ENCODE measurements at places on chromosomes 12 and 14. TPM values are rescaled to one million over a fixed set of nuclear protein-coding genes. Genes with fewer than 3 reads are reported as not detected.

GRCh38 chr12:43148691-43149090, 403.3 kb downstream of the ADAMTS20 start:
- no peak for DNase-seq

DNA sequence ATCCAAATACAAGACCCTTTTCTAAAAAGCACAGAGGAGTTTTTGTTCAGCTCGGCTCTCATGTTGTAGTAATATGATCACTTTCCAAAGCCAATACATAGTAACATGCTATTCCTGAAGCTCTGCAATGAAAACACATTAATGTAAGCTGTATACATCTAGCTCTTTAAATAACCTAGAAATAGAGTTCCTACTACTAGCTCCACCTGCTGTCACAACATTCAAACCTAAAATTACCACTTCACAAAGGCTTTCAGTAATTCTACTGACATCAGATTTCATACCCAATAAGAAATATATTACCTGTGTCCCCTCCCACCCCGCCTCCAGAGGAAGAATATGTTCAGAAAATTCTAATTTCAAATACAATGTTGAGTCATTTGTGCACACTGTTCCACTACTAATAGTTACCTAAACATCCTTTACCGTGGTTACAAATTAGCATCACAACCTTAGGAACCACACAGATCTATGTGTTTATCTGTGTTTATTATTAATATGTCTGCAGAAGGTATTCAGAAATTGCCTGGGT, 17.8 kb downstream of the EFCAB11 start:
- no peak for DNase-seq

DNA sequence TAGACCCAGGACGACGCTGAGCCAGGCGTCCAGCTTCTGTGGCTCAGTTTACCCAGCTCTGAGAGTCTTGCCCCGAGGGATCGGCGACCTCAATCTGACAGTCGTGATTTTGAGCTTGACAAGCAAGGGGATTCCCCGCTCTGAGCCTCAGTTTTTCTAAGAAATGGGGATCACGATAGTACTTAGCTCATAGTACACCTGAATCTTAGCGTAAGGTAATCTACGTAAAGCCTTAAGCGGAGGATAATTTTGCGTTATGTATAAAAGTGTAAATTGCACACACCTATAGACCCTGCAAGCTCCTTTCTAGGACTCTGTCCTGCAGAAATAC, 285 bp downstream of the MVK start:
- no peak for DNase-seq

GRCh38 chr12:81203671-81204204, 125.9 kb downstream of the ACSS3 start:
- DNase-seq, result no peak

The SMCO2 gene
- total RNA-seq, result not detected

The GPR84 gene
- total RNA-seq, result not detected

GRCh38 chr12:129052373-129052772, 199.1 kb downstream of the GLT1D1 start:
- DNase-seq, result no peak

GRCh38 chr14:104096751-104097700, 11.5 kb downstream of the ASPG start:
- DNase-seq, result no peak

The ZNF891 gene
- total RNA-seq, result 2.7 TPM

DNA sequence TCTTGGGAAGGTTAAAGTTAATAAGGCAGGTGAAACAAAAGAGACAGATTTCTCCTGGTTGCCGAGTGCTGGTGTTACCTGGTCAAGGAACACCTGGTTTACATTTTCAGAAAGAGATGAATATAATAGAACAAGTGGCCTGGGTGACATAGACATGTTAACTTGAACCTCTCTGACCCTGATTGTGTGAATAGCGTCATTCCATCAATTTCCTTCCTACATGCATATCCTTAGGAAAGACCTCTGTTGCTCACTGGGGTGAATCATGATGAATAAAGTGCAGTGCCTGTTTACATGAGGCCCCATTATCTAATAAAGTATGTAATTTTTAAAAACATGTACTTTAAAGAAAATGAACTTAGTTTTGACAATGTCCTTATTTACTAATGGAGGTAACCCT, 1822.9 kb upstream of the FLRT2 start:
- DNase-seq, result no peak

The KRT83 gene
- 0.59 TPM for total RNA-seq

The OTX2 gene
- not detected for total RNA-seq

- no peak for DNase-seq
These were observed 168.8 kb downstream of the ANO4 start for GRCh38 chr12:100963381-100963780.

DNA sequence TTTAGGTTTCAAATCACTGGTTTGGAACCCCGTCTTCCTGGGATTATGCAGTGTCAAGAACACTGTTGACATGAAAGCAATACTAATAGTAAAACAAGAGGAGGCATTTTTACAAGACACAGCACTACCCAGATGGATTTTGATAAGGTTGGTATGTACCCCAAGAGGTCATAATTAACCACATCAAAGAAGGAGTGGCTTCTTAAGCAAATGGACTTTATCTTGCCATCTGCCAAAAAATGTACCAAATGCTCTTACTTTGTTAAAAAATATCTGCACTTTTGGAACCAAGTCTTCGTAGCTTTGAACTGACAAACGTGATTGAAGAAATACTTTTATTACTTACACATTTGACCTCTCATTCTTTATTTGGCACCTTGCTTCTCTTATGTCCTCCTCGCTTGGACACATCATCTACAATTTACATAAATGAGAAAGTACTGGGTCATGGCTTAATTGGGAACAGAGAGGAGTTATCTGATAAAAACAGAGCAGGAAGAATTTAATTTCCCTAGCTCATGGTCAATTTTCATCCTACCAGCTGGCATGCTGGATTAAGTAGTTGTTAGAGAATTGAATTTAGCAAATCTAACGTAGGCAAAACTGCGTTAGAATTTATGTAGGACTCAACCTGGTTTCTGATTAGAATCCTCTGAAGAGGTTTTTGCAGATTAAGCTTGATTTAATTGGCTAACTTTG, 54.5 kb upstream of the PRICKLE1 start:
- DNase-seq, result no peak

DNA sequence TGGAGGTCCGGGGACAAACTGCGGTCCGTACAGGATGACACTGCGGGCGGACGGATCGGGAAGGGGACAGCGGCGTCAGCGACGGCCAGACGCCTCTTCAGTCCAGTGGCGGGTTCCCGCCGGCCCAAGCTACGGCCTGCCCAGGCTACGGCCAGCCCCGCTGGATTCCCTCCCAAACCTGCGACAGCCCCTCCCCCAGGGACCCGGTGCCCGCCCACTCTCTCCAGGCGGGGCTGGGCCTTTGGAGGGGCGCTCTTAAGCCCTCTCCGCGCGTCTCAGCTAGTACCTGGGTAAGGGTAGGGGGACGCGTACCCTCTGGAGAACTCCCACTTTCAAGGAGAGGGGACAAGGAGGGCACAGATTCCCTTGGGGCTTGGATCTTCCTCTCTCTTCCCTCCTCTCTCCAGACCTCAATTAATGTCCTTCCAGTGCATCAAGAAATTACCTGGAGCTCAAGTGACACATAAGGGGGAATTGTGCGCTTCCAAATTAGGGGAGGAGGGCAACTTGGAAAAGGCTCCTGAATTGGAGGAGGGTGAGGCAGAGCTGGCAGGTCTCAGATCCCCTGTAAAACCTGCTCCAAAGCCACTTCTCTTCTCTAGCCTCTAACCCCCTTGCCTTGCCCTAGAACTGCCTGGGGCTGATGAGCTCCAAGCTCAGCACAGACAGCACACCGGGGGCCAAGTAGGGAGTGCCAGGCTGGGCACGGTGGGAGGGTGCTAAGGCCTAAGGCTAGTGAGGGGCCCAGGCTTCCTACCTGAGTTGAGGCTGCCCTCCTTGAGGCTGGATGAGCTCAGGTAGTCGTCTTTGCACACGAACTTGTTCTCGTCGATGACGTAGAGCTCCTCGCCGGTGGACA, 3.1 kb downstream of the LHX5 start:
- DNase-seq, result no peak

DNA sequence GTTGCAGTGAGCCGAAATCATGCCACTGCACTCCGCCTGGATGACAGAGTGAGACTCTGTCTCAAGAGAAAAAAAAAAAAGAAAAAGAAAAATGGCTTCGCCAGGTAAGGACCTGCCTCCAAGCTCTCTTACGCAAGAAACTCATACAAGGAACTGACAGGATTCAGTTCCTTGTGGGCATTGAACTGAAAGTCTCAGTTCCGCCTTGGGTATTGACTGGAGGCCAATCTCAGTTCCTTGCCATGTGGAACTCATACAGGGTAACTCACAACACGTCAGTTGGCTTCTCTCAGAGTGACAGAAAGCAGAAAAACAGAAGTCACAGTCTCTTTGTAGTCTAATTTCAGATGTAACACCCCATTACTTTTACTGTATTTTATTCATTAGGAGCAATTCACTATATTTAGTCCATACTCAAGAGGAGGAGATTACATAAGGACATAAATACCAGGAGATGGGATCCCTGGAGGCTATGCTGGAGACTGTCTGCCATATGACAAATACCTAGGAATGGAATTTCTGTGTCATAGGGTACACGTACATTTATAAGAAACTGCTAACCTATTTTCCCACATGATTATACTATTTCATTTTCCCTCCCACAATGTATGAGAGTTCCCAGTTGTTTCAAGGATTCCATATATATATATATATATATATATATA, 11.4 kb upstream of the NOPCHAP1 start:
- DNase-seq, result peak; percentile 50

Measured in breast epithelium (tissue), 4 donors.